ENCODE measurements at places on chromosomes 4 and X.

DNA sequence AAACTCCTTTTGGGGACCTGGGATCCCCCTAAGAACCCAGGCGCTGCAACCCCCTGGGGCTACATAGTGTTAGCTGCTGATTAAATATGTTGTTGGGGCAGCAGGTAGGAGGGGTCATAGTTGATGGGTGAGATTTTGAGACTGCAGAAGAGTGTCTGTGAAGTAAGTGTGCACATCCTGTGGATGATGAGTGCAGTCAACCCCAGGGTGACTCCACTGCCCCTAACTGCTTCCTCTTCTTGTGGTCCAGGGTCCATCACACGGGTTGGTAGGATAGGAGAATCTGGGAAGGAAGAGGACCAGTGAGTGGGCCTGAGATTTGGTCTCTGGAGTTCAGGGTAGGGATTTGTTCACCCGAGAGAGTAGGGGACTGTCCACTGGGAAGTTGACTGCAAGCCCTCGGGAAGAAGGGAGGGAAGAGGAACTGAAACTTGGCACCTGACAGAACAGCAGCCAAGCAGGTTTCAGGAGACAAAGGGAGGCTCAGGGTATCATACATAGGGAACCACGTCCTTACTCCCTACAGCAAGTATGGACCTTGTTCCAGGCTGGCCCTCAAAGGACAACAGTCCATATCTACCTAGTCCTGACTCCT, 8.5 kb downstream of the DLG3 start:
- no peak for DNase-seq

DNA sequence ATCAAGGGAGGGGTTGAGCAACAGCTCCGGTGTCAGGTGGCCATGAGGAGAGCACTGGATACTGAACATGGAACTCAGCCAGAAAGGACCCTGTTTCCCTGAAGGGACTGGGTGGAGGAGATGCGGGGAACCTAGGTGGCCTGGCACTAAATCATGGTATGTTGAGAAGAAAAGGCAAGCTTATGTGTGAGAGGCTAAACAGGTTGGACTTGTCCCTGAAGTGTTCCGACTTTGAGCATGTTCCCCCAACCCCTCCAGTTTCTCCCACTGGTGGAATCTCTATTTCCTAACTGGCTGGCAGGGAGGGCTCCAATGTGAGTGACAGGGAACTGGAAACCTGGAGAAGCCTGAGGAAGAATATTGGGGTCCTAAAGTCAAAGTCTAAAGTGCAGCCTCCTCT, 69.5 kb downstream of the PLAC1 start:
- no peak for DNase-seq

DNA sequence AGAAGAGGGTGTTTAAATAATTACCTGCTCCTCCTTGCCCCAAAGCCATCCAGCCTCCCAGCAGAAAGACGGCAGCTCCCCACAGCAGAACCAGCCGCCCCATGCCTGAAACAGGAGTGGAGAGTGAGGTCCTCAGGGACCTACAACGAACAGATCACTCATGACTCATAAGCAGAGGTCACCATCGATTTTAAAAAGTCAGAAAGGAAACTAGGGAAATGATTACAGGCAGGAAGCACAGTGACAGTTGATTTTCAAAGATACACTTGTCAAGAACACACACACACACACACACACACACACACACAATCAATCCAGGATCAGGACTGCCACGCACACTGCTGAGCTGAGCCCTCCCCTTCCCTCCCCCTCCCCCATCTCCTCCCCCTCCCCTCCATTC, at the start of gene CRLF2:
Gene CRLF2, minus strand, starts transcription at position 118 of the 400 bp plus-strand sequence. Its CDS starts 15 bp downstream, at position 103.
- no peak for DNase-seq

DNA sequence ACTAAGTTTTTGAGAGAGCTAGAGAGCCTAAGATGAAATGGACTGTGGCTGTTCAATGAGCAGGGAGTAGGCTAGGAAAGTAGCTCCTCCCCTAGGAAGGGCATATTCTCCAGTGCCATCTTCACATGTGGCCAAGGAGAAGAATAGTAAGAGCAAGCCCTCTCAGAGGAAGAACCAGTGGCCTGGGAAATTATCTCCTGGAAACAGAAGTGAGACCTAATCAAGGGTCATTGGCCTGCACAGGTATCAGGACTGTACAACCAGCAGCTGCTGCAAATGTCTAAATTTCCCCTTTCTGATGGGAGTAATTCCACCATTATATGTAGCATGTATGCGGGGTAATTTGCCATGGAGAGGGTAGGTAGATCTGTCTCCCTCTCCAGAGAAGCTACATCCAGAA, 334.8 kb upstream of the RASGEF1B start:
- no peak for DNase-seq

DNA sequence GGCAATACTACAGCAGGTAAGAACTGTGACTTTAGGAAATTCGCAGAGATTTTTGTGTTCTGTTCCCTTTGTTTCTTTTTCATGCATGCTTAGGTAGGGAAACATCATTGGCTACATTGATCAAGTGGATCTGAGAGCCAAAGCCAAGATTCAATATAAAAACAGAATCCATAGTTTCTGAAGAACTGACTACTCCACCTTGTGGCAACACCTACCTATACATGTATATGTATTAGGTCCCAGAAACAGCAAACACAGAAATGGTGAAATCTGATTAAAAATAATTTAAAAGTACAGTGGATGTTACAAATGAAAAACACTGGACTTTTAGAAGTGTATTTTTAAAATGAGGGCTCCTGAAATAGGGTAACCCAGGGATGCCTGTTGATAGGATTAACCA, 322.6 kb upstream of the MAOA start:
- DNase-seq = no peak

DNA sequence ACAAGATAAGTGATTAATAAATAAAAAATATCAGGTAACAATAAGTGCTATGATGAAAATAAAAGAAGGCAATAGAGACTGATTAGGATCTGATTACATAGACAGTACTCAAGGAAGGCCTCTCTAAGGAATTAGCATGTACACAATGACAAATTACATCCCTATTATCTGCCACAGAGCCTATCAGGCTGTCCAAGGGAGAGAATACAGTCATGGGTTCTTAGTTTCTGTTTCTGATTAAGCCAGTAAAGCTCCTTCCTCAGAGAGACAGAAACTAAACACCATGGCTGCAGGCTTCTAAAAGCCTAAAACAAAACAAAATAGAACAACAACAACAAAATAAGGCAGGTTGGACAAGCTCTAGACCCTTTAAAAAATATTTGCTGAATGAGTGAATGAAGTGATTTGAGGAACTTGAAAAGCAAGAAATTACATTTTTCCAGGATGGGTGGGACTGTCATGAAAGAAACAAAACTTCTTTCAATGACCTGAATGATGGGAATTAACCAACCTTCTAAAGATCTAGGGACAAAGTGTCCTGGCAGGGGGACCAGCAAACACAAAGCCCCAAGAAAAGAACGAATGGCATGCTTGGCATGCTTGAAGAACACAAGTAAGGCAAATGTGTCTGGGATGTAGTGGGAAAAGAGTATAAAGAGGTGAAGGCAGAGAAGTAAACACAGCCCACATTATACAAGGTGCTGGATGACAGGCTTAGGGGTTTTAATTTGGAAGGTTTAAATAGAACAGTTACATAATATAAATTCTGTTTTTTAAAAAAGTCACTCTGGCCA, 44.1 kb downstream of the NAA11 start:
- DNase-seq = no peak

DNA sequence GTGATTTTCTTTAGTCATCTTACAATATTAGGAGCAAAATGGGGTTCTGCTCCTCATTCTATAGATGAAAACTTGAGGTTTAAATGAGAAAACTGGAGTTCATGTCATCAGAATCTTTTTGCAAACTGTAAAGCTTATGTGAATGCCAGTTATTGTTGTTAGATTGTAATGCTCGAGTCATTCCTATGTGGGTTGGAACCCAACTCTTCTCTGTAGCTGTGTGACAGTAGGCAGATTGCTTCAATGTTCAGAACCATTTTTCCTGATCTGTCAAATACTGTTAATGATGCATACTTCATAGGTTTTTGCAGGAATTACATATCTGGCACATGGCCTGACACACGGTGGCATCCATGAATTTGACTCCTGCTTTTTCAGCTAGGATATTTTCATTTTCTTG, 178.9 kb downstream of the RAPGEF2 start:
- DNase-seq = no peak

Data from liver (tissue), 10 donors.